ENCODE measurements at places on chromosomes 16 and 17.

DNA sequence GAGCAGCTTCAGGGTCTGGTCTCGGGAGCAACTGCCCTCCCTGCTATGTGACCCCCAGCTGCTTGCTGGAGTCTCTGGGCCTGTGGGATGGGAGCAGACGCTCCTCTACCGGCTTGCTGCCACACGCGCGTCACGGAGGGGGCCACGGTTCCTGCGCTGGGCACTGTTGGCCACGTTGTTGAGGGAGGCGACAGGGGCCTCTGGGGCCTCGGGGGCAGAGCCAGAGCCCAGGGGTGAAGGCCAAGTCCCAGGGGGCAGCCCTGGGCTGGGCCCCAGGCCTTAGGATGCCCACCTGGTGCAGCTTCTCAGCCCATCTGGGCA lies 56.6 kb downstream of the ZFPM1 start:
- DNase-seq, result no peak

GRCh38 chr16:78762222-78762621 lies 662.8 kb downstream of the WWOX start:
- no peak for DNase-seq

DNA sequence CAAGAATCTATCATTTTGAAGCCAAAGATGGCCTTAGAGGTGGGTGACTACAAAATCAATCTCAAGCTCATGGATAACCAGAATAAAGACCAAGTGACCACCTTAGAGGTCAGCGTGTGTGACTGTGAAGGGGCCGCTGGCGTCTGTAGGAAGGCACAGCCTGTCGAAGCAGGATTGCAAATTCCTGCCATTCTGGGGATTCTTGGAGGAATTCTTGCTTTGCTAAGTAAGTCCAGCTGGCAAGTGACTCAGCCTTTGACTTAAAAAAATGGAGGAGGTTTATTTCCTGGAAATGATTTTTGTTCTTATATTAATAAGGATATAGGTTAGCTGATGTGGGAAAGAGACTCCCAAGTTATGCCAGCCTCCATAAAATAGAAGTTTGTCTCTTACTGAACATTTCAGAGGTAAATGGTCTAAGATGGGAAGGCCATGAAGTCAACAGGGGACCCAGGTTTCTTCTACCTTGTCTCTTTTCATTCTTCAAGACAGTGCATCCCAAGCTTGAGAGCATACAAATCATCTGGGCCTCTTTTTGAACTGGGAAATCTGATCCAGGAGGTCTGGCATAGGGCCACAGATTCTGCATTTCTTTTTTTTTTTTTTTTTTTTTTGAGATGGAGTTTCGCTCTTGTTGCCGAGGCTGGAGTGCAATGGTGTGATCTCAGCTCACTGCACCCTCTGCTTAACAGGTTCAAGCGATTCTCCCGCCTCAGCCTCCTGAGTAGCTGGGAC lies 19.8 kb upstream of the TANGO6 start:
- DNase-seq, result no peak

DNA sequence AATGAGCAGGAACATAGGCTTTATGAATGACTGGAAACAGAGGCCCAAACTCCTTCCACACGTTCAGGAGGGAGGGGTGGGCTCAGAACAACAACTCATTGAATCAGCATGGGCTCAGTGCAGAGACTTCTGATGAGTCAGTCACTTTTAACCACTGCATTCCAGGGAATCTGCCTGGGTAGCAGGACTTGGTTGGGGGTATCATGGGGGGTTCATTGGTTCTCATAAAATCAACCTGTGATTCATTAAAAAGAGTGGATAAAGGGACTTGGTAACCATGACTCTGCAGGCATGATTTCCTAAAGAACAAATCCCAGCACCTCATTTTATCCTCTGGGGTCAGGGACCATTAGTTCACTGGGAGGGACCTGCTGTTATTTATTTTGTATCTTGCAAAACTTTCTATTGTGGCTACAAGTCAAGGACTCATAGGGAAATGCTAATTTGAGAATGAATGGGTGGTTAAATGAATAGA lies 13.8 kb downstream of the ITGB3 start:
- DNase-seq, result no peak

DNA sequence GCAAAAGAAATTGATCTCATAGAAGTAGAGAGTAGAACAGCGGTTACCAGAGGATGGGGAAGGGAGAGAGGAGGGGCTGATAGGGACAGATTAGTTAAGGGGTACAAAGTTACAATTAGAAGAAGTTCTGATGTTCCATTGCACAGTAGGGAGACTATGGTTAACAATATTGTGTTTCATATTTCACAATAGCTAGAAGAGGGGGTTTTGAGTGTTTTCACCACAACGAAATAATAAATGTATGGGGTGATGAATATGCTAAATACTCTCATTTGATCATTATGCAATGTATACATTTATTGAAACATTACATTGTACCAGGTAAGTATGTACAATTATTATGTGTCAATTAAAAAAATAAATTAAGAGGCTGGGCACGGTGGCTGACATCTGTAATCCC lies 291.2 kb upstream of the KCNJ16 start:
- no peak for DNase-seq

- DNase-seq, result no peak
These were observed 125.6 kb upstream of the HS3ST4 start for GRCh38 chr16:25566183-25566582.

DNA sequence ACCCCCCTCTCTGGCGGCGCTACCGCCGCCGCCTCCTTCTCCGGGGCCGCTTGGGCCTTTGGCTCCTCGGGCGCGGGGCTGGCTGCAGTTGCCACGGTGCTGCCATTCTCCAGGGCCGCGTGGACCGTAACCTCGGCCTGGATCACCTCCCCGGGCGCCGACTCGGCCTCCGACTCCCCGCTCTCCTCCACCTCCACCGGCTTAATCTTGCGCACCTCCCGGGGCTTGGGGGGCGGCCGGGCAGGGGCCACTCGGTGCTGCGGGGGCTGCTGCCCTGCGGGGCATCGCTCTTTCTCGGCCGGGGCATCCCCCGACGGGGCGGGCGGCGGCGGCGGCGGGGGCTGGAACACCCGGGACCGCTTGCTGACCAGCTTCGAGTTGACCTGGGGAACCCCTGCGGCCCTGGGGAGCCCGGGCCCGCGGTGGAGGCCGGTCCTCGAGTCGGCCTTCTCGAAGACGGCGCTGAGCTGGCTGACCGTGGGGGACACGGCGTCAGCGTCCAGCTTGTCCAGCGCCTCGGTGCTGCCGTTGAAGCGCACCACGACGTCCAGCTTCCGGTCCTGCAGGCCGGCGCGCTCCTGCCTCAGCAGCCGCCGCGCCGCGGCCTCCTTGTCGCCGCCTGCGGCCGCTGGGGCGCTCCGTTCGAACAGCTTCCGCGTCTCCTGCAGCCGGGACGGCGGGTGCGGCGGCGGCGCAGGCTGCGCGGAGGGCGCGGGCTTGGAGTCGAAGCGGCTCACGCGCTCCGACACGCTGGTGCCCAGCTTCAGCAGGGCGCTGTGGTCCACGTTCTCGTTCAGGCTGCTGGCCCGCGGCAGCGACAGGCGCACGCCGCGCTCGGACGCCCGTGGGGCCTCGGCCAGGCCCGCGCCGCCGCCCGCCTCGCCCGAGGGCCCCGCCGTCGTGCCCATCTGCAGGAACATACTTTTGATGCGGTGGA lies 792 bp downstream of the PPP1R9B start:
- no peak for DNase-seq

DNA sequence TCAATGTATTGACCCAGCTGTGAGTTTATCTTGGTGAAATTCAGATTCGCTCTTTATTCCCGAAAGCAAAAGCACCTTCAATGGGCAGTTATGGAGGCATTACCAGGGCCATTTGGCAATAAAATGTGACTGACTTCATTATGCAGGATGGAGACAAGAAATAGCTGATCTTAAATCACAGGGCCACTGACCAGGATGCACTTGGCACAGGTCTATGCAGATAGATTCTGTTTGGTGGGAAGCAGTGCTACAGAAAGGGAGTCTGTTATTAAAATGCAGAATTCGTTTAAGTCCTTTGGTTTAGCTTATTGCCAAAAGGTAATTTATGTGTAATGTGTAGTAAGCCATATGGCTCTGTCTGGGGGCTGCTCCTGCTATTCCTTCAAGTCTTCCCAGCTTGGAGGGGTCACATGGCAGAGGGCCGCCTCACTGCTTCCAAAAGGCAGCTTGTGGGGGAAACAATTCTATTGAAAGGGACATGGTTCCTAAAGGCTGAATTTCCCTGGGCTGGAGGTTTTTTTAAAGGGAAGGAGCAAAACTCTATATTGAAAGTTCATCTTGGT lies 239.8 kb downstream of the HS3ST4 start:
- no peak for DNase-seq

GRCh38 chr17:32503251-32504165 lies 16.7 kb downstream of the CDK5R1 start:
- no peak for DNase-seq

DNA sequence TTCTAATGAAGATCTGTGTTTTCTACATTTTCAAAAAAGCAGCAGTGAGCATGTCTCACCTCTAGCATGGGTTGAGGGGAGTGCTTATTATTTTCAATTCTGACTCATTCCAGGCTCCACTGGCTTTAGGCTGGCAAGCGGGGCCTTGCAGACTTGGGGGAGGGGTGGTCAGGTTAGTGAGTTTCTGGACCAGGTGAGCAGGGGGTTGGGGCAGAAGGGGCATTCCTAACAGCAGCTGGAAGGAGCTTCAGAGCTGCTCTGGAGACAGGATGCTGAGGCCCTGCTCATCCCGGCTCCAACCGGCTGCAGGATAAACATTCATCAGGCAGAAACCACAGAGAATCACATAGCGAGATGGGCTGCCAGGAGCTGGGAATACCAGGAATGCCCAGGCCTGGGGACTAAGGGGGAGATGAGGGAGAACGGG lies 10.5 kb upstream of the KRT19 start:
- DNase-seq, result no peak

GRCh38 chr17:14792746-14793145 lies 472.4 kb downstream of the PMP22 start:
- DNase-seq, result no peak

GRCh38 chr16:61681124-61681523 lies 355.1 kb downstream of the CDH8 start:
- DNase-seq, result no peak

GRCh38 chr17:17447264-17447663 lies 29.5 kb upstream of the MED9 start:
- DNase-seq, result no peak

GRCh38 chr16:47643323-47644000 lies 182.3 kb downstream of the PHKB start:
- DNase-seq, result no peak

GRCh38 chr17:2155573-2155972 lies 100.7 kb downstream of the HIC1 start:
- no peak for DNase-seq

- DNase-seq, result no peak
These were observed 40.4 kb downstream of the CFDP1 start for GRCh38 chr16:75392906-75393305.

GRCh38 chr16:66168777-66169176 lies 197.7 kb upstream of the CDH5 start:
- DNase-seq, result no peak

DNA sequence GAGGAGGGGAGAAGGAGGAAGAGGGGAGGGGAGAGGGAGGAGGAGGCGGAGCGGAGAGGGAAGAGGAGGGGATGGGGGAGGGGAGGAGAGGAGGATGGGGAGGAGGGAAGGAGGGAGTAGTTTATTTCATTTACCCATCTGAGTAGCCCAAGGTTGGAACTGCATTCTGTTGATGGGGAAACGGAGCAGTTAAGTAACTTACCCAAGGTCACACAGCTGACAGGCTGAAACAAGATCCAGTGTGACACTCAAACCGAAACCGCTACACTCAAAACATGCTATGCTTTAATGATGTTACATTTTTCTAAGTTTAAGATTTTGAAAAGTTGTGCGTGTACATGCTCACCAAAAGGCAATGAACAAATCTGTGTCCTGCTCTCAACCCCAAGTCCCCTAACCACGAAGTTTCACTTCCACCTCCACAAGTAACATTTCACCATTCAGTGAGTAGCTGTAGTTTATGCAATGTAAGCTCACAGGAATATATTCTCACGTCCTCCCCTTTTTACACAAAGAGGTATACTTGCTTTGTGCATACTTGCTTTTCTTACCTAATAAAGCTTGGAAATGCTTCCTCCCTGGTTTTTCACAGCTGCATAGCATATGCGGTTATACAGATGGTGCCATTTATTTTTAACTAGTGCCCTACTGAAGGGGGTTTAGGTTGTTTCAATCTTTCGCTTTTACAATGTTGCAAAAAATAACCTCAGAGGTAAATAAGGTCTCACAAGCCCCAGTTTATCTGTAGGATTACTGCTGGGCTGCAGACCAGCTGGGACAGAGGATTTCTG lies 275.3 kb downstream of the PARN start:
- DNase-seq, result no peak

GRCh38 chr16:21179126-21179982 lies 20.9 kb downstream of the LDAF1 start:
- no peak for DNase-seq

DNA sequence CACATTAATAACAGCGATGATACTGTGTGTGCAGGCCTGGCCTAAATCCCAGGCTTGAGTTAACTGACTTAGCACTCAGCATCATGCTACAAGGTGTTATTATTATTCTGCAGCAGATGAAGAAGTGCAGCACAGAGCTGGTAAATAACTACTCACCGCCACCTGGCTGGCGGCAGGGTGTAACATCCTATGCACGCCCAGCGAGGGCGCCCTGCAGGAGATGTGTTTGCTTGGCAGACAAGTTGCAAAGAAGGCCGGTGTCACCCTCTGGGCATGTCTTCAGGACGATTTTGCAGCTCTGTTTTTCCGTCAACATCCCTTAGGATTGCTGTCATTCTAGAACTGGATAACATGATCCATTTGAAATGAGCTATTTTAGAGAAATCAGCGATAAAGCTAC lies 30.1 kb downstream of the DNAH9 start:
- no peak for DNase-seq

GRCh38 chr16:22252317-22252716 lies 44.9 kb upstream of the POLR3E start:
- no peak for DNase-seq

DNA sequence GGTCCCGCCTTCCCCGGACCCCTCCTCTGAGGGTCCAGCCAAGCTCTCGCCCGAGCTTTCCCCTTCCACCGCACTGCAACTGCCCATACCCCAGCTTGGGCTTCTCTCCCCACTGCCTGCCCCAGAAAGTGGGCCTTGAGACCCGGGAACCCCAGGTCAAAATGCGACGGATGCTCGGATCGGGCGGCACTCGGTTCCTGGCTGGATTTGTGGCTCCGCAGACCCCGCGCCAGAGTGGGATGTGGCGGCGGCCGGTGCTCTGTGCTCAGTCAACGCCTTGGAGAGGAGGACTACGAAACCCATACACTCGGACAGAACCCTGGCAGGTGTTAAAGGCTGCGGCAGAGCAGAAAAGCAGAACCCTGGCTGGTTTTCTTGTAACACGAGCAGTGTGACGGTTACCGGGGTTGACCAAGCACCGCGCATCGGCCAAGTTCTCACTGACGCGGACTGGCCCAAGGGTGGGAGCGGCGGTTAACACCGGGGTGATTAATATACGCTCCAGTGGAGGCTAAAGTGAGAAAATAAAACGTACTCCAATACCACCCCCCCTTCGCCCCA lies 885 bp upstream of the SLFN13 start:
- no peak for DNase-seq

GRCh38 chr16:6124136-6124535 lies 1026.5 kb upstream of the EEF2KMT start:
- DNase-seq, result no peak

DNA sequence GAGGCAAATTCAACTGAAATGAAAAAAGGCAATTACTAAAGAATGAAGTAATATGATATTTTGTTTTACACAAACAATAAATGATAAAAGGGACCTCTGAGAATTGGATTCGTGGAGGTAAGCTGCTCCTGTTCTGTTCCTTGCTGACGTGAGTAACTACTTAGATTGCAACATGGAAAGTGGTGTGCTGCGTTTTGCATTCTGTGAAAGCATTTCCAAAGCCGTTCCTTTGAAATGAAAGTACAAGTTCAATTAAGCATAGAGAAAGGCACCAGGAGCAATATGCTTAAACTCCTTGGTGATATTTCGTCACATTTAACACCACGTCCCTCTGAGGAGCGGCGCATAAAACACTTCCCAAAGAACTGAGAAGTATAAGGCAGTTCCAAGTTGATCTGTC lies 381.7 kb downstream of the UTP18 start:
- no peak for DNase-seq
